SJSA1 (cell line): ENCODE measurements at places on chromosomes 3 and 15. TPM values are rescaled to one million over a fixed set of nuclear protein-coding genes. Genes with fewer than 3 reads are reported as not detected.

Gene CELSR3
- total RNA-seq: under 0.01 and 0.26 TPM in 2 replicates

- no peak for DNase-seq
These were observed 109.1 kb downstream of the IQSEC1 start for GRCh38 chr3:12963922-12964701.

- DNase-seq: no peak
These were observed 153.9 kb downstream of the P3H2 start for GRCh38 chr3:189966843-189967242.

Gene ZNF662
- total RNA-seq: not detected in 2 replicates

Gene TRIM71
- under 0.01 TPM in 1 of 2 replicates, not detected in the other for total RNA-seq

Gene CBLB
- 2.7 and 5.0 TPM in 2 replicates for total RNA-seq

GRCh38 chr3:197554196-197554561 is 1.6 kb downstream of the BDH1 start:
- no peak for DNase-seq

Gene ASB14
- total RNA-seq: not detected in 2 replicates

Gene ISG20
- total RNA-seq: 0.50 and 1.2 TPM in 2 replicates

DNA sequence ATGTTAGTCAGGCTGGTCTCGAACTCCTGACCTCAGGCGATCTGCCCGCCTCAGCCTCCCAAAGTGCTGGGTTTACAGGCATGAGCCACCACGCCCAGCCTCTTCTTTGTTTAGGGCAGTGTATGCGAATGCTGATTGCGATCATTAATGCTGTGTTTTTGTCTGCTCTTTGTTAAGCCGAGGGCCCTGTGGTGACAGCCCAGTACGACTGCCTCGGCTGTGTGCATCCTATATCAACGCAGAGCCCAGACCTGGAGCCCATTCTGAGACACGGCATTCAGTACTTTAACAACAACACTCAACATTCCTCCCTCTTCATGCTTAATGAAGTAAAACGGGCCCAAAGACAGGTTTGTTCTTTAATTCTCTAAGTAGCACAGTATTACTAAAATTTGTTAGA is 7.8 kb downstream of the KNG1 start:
- DNase-seq: no peak

DNA sequence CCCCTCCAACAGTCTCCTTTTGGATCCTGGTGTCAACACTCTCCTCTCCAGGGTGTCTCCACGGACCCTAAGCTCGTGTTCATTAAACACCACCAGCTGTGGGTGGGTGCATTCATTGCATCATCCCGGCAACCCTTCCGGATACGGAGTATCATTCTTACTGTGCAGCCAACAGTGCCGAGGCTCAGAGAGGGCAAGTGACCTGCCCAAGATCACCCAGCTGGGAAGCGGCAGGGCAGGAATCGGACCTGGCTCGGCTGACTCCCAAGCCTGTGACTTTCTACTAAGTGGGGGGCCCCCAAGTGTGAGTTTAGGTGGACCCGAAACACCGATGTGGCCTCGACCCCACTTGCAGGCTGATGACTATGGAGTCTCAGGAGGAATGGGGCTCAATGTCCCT is 20.4 kb downstream of the H1-8 start:
- DNase-seq: no peak

DNA sequence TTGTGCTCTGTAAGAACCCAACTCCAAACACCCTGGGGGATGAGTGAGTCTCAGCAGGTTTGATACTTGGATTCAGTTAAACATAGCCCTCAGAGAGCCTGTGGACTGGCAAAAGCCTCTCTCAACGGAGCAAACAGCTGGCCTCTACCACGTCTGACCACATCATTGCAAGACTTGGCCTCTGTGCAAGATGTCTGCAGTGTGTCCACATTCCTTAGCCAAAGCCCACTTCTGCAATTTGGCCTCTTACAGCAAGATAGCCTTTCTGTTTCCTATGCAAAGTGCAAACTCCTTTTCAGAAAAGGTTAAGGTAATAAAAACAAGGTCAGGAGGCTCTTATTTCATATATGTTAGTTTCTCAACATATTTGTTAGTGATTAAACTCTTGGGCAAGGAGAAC is 27.9 kb downstream of the FBN1 start:
- no peak for DNase-seq

GRCh38 chr3:171880101-171880870 is 37.1 kb downstream of the TMEM212 start:
- DNase-seq: no peak

- DNase-seq: no peak
These were observed 5.8 kb upstream of the TM4SF4 start for GRCh38 chr3:149468504-149469212.

Gene CLDN16
- total RNA-seq: 0.08 TPM in 1 of 2 replicates, not detected in the other

GRCh38 chr3:197139586-197139985 is 110.0 kb upstream of the MELTF start:
- no peak for DNase-seq

- DNase-seq: peak; percentile 82
These were observed 8.3 kb downstream of the ANKRD63 start for GRCh38 chr15:40274350-40275274.

DNA sequence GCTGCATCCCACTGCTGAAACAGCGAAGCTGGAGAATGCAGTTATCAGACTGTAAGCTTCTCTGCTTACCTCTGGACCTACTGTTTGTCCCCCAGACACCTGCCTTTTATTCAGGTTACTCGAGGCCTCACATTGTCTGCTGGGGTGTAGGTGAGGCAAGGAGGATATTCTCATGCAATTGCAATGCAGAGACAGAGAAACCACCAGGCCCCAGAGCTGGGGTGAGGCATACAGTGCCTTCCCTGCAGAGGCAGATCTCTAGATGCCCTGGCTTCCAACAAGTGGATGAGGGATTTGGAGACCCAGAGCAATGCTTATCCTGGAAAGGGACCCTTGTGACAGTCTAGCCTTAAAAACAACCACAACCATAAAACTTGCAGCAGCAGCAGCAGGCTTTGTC is 263.4 kb upstream of the ST8SIA2 start:
- no peak for DNase-seq

Gene TGM4
- total RNA-seq: 0.05 TPM in 1 of 2 replicates, not detected in the other

DNA sequence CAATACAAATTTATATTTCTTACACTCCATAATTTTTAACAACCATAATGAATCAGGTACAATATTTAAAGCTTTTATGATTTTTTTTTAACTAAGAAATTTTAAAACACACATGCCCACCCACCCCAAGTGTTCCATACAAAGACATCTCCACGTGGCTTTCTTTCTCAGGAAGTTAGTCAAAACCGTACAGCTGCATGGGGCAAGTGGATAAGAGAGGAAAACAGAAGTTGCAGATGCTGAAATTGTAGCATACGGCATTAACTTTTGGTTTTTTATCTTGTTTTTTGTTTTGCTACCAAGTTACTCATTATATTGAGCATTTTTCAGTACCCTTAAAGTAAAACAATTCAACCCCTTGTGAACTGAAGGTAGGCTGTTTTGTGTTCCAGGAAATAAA is 14.8 kb downstream of the GNB4 start:
- DNase-seq: no peak

Gene STAB1
- total RNA-seq: not detected in 2 replicates

Gene CHL1
- total RNA-seq: not detected in 2 replicates

GRCh38 chr15:57090496-57090859 is 172.0 kb downstream of the TCF12 start:
- DNase-seq: no peak

- no peak for DNase-seq
These were observed at the start of gene SUCNR1 for GRCh38 chr3:151873398-151873797. SUCNR1 (plus strand) TSS chr3:151873643; CDS start chr3:151879893, 6,250 bp downstream.

DNA sequence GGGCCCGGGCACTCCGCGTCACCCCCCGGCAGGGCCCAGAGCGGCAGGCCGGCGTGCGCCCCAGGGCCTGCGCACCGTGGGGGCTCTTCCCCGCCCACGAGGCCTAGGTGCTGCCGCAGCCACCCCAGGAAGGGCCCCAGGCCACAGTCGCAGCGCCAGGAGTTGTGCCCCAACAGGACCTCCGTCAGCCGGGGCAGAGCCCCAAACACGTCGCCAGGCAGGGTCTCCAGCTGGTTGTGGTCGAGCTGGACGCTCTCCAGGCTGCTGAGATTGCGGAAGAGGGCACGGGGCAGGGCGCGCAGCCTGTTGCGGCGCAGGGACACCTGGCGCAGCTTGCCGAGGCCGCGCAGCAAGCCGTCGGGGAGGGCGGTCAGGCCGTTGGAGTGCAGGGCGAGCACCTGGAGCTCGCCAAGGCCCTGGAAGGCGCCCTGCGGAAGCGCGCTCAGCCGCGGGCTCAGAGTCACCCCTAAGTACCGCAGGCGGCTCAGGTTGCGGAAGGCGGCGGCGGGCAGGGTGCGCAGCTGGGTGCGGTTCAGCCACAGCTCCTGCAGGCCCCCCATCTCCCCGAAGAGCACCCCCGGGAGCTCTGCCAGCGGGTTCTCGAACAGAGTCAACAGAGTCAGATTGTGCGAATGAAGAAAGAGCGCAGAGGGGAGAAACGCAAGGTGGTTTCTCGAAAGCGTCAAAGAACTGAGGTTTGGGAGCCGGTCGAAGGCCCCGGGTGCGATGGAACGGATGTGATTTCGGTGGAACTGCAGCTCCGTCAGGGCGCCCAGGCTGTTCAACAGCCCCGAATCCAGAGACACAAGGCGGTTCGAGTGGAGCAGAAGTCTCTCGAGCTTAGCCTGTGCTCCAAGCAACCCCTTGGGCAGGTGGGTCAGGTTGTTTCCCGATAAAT is 2.0 kb downstream of the GP5 start:
- DNase-seq: no peak

GRCh38 chr3:156552973-156553372 is 1.9 kb downstream of the SSR3 start:
- no peak for DNase-seq

DNA sequence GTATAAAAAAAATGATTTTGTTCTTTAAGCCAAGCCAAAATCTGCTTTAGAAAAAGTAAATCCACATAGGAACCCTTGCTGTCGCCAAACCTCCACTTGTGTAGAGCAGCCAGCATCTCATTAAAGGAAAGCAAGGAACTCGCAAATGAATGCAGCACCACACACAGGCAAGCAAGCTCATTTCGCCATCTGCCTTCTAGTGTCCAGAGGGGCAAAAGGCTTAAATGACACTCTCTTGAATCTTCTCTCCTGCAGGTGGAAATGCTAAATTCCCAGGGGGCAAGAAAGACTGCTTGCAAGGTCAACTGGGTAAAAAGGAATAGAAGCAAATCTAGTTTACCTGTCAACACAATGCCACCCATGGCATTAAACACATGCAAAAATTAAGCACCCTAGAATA is 2.4 kb downstream of the MB21D2 start:
- peak; percentile 20 for DNase-seq

GRCh38 chr15:64731012-64731804 is 44.2 kb downstream of the RBPMS2 start:
- DNase-seq: peak; percentile 72

GRCh38 chr3:133573054-133573628 is 345 bp upstream of the CDV3 start:
- peak; percentile 99 for DNase-seq

- DNase-seq: peak; percentile 39
These were observed 1.1 kb downstream of the RPS27L start for GRCh38 chr15:63156086-63156710.

DNA sequence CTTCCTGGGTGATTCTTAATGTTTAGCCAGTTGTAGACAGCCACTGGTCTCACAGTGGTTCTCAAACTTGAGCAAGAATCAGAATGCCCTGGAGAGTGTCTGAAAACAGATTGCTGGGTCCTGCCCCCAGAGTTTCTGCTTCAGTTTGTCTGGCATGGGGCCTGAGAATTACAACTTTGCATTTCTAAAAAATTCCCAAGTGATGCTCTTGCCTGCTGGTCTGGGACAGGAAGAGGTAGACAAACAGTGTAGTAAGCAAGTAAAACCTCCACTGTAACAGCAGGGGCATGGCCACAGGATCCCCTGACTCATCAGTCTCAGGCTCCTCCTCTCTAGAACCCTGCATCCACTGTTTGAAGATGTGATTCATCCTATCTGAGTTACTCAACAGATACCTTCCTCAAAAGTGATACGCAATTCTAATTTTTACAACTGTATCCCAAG is 36.5 kb downstream of the DZIP1L start:
- DNase-seq: peak; percentile 61

Gene SLC51B
- total RNA-seq: 1.1 TPM in 1 of 2 replicates, not detected in the other

Gene GATA2
- total RNA-seq: 14.9 and 15.5 TPM in 2 replicates

Gene ENTPD3
- not detected in 2 replicates for total RNA-seq

- no peak for DNase-seq
These were observed 625.8 kb upstream of the ALCAM start for GRCh38 chr3:104740874-104741379.

Gene ADCY5
- total RNA-seq: 0.16 and 0.82 TPM in 2 replicates

DNA sequence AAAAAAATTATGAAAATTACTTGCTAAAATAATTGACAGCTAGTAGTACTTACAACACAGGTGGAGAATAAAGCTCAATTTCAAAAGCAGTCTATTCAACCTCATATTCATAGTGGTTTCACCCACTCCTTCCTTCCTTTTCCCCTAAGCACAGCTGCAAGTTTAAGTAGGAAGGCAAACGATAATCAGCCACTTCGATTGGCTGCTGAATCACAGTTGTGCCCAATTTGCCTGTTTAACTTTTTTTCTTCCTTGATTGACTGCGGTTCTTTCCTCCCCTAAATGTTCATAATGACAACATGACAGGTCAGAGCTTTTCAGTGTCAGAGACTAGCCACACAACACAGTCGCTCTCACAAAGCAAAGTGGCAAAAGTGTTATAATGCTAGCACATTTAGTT is 468.0 kb upstream of the GBE1 start:
- DNase-seq: no peak

- no peak for DNase-seq
These were observed at the start of gene CSPG5 for GRCh38 chr3:47578691-47579632. CSPG5 (minus strand) TSS chr3:47578865; CDS start chr3:47578693, 172 bp downstream.

- no peak for DNase-seq
These were observed 108.5 kb downstream of the SYNPR start for GRCh38 chr3:63386568-63386967.

DNA sequence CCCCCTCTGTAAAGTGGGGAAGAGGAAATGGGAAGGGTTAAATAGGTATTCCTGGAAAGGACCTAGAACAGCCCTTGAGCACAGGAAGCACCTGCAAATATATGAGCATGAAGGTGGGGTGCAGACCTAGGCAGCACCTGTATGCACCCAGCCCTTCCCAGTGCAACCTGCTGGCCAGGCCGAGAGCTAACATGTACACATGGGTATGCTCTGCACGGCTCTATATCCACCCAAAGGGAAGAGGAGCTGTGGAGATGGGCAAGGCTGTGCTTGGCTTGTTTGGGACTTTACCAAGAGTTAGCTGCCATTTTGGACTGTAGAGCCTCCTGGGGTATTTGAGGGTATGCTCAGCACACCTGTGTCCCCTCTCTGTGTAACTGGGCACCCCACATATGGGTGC is 171.2 kb downstream of the KLF13 start:
- DNase-seq: no peak

Gene PPARG
- 0.39 and 1.3 TPM in 2 replicates for total RNA-seq

- DNase-seq: no peak
These were observed 31.9 kb downstream of the SLMAP start for GRCh38 chr3:57787867-57788623.

GRCh38 chr15:90271459-90272166 is 6.1 kb downstream of the NGRN start:
- DNase-seq: no peak

DNA sequence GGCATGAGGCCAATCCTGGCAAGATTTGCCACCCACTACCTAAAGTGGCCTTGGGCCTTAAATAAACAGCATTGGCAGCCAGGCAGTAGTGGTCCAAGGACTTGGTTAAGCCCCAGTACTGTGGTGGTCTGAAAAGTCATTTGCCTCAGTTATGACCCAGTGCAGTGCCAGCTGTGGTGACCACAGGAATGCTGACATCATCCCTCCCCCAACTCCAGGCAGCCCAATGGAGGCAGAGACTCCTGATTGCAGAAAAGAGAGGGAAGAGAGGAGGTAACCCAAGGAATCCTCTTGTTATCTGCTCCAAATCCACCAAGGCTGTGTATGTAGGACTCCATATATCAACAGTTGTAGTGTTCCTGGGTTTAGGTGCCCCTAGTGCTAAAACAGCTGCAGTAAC is 883.6 kb downstream of the SQOR start:
- no peak for DNase-seq

Gene SRGAP3
- total RNA-seq: 0.24 and 0.78 TPM in 2 replicates

Gene ISY1
- total RNA-seq: 40.5 and 57.3 TPM in 2 replicates
